ENCODE measurements at places on chromosomes 3 and 15. TPM values are rescaled to one million over a fixed set of nuclear protein-coding genes. Genes with fewer than 3 reads are reported as not detected.

CRYGS gene
- total RNA-seq, result 1.7 TPM

HYAL1 gene
- total RNA-seq, result 0.35 TPM

BUB1B gene
- 70.6 TPM for total RNA-seq

FBXO40 gene
- total RNA-seq, result not detected

SLC51A gene
- total RNA-seq, result not detected

- H3K4me3 ChIP-seq, result no peak overlapping the region
- peaks cover 21% of the 10 kb centered on the region for H3K4me1 ChIP-seq
- no peak overlapping the region for H3K27ac ChIP-seq
- no peaks in the 10 kb centered on the region for H3K27me3 ChIP-seq
- H3K36me3 ChIP-seq, result peaks cover 10% of the 10 kb centered on the region
Measured at GRCh38 chr3:106249159-106249558, 380.3 kb upstream of the CBLB start.

DNA sequence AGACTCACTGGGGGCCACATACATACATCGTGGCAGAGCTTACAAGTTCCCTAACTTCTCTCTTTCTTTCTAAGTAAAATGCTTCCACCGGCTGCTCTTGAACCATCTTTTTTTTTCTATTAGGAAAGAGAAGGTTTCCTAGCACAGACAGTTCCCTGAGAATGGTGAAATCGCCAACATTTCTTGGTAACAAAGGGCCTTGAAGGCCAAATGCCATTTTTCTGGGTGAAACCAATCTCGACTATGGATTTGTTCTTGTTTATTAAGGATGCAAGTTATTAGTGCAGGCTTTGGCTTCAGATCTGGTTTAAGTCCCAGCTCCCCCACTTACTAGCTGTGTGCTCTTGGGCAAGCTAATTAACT is 3.0 kb downstream of the LMCD1 start:
- H3K27ac ChIP-seq, result peak overlapping the region; percentile 63
- no peak overlapping the region for H3K4me3 ChIP-seq
- peaks cover 26% of the 10 kb centered on the region for H3K4me1 ChIP-seq
- H3K36me3 ChIP-seq, result no peaks in the 10 kb centered on the region
- DNase-seq, result no peak

GRCh38 chr15:74776821-74777768 is 4.8 kb upstream of the CSK start:
- H3K36me3 ChIP-seq, result peaks cover 20% of the 10 kb centered on the region
- DNase-seq, result peak; percentile 63
- H3K27ac ChIP-seq, result peak overlapping the region; percentile 96
- peak overlapping the region; percentile 79 for H3K4me3 ChIP-seq
- no peaks in the 10 kb centered on the region for H3K27me3 ChIP-seq

DNA sequence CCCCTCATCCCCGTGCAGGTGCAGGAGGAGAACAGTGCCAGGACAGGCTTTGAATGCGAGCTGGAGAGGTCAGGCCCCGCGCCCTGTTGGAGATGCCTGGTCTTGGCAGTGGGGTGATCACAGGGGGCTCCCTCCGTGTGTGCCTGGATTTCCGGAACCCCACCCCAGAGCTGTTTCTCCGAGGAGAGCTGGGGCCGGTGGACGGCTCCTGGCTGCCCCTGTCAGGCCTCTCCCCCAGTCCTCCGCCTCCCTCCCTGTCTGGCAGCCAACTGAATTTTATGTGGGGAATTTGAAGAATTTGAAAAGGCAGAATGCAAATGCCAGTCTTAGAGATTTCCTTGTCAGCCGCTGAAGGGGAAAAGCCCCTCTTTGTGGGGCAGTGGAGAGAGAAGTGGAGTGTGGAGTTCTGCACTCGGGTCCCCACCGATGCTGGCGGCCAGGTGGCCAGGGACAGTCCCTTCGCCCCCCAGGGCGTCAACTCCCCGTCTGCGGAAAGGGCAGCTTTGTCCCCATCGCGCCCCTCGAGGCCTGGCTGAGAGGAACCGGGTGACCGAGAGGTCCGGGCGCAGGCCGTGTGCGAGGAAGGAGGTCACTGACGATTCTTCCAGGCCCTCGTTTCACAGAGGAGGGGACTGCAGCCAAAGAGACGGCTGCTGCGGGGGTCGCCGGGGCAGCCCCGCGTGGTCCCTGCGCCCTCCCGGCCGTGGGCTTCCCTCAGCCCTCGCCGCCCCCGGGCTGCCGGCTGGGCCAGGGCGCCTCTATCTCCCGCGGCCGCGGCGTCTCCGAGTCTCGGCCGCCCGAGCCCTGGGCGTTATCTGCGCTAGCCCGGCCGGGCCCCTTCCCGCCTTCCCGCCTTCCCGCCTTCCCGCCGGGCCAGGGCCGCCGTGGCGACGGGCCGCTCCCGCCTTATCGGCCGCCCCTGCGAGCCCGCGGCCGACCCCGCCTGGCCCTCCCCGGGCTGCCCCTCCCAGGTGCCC is 56.0 kb upstream of the LCTL start:
- H3K4me1 ChIP-seq, result no peaks in the 10 kb centered on the region
- H3K27ac ChIP-seq, result no peak overlapping the region
- H3K4me3 ChIP-seq, result no peak overlapping the region
- peaks cover 35% of the 10 kb centered on the region for H3K27me3 ChIP-seq
- H3K36me3 ChIP-seq, result no peaks in the 10 kb centered on the region
- DNase-seq, result no peak

DNA sequence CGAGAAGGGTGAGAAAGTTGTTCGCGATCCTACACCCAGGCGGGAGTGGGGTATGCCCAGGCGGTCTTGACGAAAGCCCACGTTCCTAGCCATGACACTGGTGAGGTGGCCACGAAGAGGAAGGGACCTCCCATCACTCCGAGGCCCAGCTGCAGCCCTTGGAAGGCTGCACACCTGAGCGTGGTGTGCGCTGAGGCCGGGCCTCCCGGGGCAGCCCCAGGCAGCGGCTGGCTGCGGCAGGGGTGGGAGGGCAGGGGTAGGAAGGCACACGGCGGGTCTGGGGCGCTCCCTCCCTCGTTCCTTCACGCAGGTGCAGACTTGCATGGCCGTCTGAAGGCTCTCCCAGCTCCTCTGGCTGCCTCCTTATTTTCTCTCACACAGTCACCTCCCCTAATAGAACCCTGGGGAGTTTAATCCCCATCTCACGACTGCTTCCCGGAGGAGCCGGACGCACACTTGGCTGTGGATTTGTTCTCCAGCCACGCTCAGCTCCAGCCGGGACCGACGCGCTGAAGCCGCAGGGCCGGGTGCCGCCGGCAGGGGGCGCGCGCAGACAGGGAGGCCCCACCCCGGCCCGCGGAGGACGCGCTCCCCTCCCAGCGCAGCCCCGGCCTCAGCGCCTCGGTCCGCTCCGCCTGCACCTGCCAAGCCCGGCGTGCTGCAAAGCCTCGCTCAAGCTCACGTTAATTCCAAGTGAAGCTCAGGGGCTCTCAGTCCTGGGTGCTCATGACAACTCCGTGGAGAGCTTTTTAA is 37.8 kb upstream of the MUC4 start:
- H3K4me1 ChIP-seq, result peaks cover 9% of the 10 kb centered on the region
- peaks cover 25% of the 10 kb centered on the region for H3K27me3 ChIP-seq
- peak; percentile 70 for DNase-seq
- H3K27ac ChIP-seq, result no peak overlapping the region
- H3K4me3 ChIP-seq, result no peak overlapping the region

GRCh38 chr15:75508840-75509532 is 57.5 kb upstream of the SIN3A start:
- H3K27ac ChIP-seq, result no peak overlapping the region
- peaks cover 3% of the 10 kb centered on the region for H3K4me1 ChIP-seq
- no peak for DNase-seq

DNA sequence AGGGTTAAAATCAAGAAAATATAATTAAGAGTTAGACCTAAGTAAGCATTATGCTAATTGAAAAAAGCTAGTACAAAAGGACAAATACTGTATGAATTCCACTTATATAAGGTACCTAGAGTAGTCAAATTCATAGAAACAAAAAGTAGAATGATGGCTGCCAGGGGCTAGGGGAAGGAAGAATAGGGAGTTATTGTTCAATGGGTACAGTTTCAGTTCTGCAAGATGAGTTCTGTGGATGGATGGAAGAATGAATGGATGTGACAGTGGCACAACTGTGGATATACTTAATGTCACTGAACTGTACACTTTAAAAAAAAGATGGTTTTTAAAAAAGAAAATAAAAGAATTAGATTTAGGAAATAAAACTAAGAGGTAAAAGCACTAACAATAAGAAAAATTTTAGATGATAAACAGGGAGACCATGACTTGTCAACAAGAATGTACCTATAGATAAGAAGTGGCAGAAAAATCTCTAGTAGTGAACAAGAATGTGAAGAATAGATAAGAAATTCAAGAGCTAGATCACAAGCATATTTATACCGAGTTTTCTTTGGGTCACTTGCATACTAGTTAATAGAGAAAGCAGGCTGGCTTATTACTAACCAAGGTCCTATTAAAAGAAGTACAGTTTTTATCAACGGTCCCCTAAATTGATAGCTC is 5.5 kb downstream of the IFT80 start:
- H3K27ac ChIP-seq, result no peak overlapping the region
- H3K4me1 ChIP-seq, result peaks cover 17% of the 10 kb centered on the region
- no peaks in the 10 kb centered on the region for H3K27me3 ChIP-seq
- peaks cover 2% of the 10 kb centered on the region for H3K36me3 ChIP-seq
- no peak for DNase-seq

DNA sequence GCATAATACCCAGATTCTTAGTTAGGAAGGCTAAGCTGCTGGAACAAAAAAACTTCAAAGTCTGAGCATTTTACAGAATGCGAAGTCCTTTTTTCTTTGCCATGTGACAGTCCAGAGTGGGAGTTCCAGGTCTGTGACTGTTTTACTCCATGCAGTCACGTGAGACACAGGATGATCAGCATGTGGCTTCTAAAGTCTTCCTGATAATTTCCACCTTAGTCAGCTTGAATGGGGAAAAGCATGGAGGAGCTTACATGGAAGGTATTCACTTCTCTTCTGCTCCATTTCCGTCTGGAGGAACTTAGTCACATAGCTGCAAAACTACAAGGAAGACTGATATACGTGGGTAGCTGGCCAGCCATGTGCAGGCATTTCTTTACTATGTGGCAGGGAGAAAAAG is 1.7 kb downstream of the SNTN start:
- no peaks in the 10 kb centered on the region for H3K36me3 ChIP-seq
- no peaks in the 10 kb centered on the region for H3K4me1 ChIP-seq
- H3K27ac ChIP-seq, result no peak overlapping the region
- DNase-seq, result no peak
- H3K27me3 ChIP-seq, result no peaks in the 10 kb centered on the region
- no peak overlapping the region for H3K4me3 ChIP-seq

DNA sequence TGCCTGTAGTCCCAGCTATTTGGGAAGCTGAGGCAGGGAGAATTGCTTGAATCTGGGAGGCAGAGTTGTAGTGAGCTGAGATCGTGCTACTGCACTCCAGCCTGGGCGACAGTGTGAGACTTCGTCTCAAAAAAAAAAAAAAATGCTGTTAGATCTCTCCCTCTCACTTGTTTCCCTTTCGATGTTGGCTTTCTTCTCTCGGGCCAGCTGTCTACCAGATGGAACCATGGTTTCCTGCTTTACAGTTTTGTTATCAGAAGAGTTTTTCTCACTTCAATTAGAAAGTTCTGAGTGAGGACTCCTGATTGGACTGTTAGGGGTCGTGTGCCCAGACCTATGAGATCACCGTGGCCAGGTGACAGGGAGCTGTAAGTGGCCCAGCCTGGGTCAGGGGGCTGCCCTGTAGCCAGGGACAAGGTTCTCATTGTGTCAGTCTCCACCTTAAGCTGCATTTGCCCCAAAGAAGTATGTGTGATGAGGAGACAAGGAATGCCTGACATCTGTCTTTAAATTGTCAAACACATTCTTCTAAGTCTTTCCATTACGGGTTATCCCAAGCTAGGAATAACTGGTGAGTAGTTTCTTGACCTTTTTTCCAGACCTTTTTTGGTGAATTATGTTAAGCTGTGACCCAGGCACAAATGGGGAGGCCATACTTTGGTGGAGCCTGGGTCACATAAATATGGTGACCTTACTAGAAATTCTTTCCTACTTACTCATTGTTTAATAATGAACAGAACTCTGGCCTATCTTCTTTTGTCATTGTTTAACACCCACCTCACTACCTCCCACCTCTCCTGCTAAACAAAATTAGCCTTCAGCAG is 25.2 kb downstream of the SNAPC5 start:
- peak overlapping the region; percentile 63 for H3K4me3 ChIP-seq
- DNase-seq, result peak; percentile 53
- peaks cover 22% of the 10 kb centered on the region for H3K36me3 ChIP-seq

DNA sequence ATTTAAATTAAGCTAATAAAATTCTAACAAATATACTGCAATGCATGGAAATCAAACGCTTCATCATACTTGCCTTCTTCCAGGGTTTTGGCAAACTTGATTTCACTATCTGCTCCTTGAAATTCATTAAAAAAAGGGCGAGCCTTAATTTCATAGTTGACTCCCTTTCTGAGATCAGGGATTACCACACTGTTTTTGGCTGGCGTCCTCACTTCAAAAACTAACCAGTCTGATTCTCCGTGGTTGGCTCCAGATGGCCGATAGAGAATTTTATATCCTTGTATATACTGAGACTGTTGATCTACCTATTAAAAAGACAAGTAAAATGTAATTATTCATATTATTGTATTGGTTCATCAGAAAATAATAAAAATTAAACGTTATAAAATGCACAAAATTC is 1106.8 kb downstream of the ROBO1 start:
- H3K4me3 ChIP-seq, result no peak overlapping the region
- H3K4me1 ChIP-seq, result no peaks in the 10 kb centered on the region
- no peaks in the 10 kb centered on the region for H3K27me3 ChIP-seq
- no peaks in the 10 kb centered on the region for H3K36me3 ChIP-seq
- no peak overlapping the region for H3K27ac ChIP-seq

GRCh38 chr3:105997466-105997799 is 128.6 kb upstream of the CBLB start:
- no peak for DNase-seq
- H3K27me3 ChIP-seq, result no peaks in the 10 kb centered on the region
- peaks cover 21% of the 10 kb centered on the region for H3K36me3 ChIP-seq
- H3K4me1 ChIP-seq, result peaks cover 6% of the 10 kb centered on the region
- no peak overlapping the region for H3K4me3 ChIP-seq

DNA sequence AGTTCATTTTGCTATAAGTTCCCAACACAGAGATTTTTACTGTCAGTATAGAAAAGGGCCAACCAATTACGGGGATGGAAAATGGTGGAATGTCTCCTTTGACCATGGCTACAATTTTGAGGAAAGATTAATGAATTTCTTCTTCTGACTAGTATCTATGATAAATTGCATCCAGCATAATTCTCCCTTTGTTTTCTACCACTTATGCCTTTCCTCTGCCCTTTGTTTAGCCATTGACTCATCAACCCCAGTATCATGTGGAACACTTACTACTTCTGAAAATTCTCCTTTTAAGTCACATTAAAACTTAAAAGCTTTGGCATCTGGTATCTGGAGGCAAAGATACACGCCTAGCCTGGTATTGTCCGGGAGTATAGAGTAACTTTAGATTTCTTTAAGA is 92.9 kb upstream of the CADPS start:
- no peak overlapping the region for H3K4me3 ChIP-seq
- no peak for DNase-seq
- H3K4me1 ChIP-seq, result no peaks in the 10 kb centered on the region
- no peaks in the 10 kb centered on the region for H3K27me3 ChIP-seq

Data from activated naive CD8-positive, alpha-beta T cell treated with anti-CD3 and anti-CD28 coated beads for 36 hours (primary cell).